HS-27A (cell line): ENCODE measurements at places on chromosomes 4 and X.

DNA sequence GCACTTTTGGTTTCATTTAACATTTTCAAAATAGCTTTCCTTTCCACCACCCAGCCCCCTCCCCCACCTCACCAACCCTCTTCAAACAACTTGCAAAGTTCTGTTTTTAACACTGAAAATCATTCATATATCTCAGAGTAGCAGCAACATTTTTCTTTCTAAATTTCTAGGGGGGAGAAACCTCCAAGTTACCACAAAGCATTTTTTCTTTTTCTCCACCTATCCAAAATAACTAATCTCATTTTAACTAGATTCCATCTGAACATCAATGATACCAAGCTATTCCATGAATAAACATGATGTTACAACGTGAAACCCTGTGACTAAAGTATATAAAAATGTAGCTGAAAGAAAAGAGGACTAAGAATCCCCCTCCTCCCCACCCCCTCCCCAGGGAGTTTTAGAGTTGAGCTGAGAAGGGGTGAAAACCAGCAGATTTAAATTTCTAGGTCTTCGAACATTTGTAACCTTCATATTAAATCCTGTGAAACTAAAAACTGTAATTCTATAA is 5.2 kb downstream of the LDB2 start:
- DNase-seq, result no peak

DNA sequence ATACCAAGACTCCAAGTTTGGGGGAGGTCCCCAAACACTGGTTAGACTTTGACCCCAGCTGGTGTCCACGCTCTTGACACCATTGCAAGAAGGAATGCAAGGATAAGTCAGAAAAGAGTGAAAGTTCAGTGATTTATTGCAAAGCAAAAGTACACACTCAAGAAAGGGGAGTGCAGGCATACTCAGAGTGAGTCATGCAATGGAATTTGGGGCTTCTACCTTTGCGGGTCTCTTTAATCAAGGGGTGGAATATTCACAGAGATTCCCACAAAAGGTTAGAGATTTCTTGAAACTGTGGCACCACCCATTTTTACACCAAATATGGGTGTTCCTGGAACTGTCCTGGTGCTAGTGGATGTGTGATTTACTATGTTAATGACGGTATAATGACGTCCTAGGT is 5.2 kb upstream of the SMIM10L2A start:
- no peak for DNase-seq

DNA sequence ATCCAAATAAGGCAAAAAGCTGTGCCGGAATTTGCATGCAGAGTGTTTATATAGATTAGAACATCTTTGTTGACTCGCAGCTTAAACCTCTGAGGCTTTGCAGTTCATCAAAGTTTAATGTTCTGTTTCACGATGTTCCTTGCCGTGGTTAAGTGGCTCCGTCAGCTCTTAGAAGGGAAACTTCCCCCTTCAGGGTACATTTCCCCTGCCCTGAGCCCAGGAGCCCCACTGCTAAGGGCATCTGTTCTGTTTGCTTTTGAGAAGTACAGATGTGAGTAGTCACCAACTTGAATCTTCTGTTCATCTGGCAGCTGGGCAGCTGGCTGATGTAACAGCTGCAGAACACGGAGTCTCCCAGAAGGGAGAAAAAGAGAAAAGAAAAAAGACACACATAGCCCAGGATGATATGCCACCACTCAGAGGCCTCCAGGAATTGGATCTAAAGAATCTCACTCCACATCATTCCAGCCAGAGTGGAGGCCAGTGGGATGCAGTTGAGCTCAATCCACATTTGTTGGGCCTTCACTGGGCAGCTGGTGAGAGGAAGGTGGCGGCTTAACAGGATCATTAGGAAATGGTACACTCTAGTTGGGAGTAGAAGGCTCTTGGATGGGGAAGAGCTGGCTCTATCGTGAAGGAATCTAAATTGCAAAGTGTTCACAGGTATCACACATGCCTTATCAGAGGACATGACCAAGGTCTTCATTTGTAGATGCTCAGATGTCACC is 178.7 kb upstream of the RBPJ start:
- DNase-seq, result peak; percentile 20

GRCh38 chr4:104881136-104881886 is 265.4 kb upstream of the TET2 start:
- no peak for DNase-seq
